ENCODE measurements at places on chromosomes 13 and 19.

DNA sequence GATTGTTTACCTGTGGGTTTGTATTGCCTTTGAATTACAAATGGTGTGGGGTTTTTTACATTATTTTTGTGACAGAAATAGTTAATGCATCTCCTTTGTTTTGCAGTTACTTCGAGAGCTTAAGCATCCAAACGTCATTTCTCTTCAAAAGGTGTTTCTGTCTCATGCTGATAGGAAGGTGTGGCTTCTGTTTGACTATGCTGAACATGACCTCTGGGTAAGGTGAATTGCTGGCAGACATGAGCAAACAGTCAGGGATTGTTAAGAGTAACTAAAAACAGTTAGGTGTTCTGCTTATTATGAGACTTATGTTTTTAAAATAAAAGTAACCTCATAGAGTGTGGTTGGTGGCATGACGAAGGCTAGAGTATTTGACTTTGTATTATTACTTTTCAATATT lies 95.0 kb downstream of the CDK8 start:
- DNase-seq: no peak

DNA sequence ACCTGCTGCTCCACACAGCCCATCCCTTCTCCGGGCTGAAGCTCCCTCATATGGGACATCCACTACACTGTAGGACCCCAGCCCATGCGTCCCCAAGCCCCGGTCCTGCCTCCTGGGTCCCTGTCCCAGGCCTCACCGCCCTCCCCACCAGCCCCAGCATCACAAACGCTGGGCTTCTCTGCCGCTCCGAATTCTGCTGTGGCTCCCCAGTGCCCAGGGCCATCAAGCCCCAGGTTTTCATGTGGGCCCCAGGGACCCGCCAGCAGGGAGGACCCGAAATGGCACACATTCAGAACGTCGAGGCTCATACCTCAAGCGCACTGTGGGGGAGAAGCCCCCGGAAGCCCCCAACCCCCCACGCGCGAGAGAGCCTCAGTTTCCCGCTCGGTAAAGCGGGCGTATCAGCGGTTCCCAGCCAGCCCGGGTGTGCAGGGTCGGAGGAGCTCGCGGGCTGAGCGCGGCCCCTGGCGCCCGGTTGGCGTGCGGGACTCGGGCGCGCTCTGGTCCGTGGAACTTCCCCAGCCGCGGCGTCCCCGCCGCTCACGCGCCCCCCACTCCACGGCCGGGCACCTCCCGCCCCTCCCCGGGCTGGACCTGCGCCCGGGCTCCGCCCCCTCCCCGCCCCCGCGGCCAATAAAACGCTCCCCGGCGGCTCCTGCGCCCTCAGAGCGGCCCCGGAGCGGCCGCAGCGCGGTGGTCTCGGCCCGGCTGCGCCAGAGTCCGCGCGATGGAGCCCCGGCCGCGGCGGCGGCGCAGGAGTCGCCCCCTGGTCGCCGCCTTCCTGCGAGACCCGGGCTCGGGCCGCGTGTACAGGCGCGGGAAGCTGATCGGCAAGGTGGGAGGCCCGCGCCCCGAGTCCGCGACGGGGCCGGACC lies at the start of gene PLK5:
Gene PLK5, plus strand, starts transcription at position 666 of the 875 bp plus-strand sequence. CDS start 2,920 bp downstream, outside the sequence.
- no peak for DNase-seq

- no peak for DNase-seq
Observed at GRCh38 chr13:77383097-77383496, 56.2 kb upstream of the MYCBP2 start.

DNA sequence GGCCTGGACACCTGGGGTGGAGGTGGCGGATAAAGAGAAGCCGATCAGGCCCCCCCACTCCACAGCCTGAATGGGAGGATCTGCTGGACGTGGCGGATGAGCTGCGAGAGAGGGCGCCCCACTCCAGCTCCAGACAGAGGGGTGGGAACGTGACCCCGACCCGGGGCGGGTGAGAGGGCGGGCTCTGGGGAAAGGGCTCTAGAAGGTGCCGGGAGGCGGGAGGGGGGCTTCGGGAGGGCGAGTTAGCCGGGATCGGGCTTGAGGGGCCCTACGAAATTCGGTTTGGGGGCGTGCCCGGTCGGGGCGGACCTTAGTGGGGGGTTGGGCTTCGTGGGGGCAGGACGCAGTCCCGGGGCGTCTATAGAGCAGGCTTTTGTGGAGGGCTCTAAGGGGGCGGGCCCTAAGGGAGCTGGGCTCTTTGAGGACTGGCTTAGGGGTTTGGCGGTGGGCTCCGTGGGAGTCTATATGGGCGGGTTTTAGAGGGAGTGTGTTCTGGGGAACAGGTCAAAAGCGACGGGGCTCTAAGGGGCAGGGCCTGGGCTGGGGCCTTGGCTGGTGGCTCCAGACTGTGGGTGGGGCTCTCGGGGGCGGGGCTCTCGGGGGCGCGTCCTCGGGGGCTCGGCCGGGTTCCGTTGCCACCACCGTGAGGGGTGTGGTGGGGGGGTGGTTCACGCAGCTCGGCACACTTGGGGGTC lies 4.1 kb upstream of the NANOS3 start:
- DNase-seq: no peak

GRCh38 chr19:7547159-7547558 lies 11.6 kb downstream of the PNPLA6 start:
- no peak for DNase-seq

- peak; percentile 13 for DNase-seq
Observed at GRCh38 chr13:75365724-75366173, 116.2 kb downstream of the TBC1D4 start.

- no peak for DNase-seq
Observed at GRCh38 chr13:94656766-94657165, 55.1 kb downstream of the GPR180 start.

Data from NCI-H82 (cell line).